ENCODE measurements at places on chromosomes 4 and X.

GRCh38 chr4:7461230-7461629 lies 26.5 kb upstream of the PSAPL1 start:
- DNase-seq = no peak

GRCh38 chr4:96131186-96131585 lies 291.3 kb downstream of the PDHA2 start:
- no peak for DNase-seq

DNA sequence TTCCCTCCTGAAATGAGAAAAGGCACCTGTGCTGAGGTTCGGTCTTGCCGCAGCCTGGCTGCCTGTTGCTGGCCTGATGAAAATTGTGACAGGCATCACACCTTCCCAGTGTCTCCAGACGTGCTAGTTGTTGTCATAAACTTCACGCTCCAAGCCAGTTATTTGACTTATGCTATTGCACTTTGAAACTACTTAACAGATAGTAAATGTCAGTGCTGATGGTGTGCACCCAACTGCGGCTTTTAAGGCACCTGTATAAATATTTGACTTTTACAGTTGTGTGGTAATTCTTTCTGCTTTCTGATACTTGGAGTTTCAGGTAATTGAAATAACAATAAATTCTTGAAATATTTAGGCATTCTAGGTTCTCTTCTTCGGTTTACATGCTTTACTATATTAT lies 1.8 kb downstream of the WWC2 start:
- no peak for DNase-seq

- DNase-seq = no peak
Measured at GRCh38 chr4:20119141-20119540, 132.6 kb upstream of the SLIT2 start.

- no peak for DNase-seq
Measured at GRCh38 chrX:120023259-120023658, 54.2 kb downstream of the RHOXF2B start.
